Neural crest cell (in vitro differentiated cells): ENCODE measurements at places on chromosomes 4 and X. TPM values are rescaled to one million over a fixed set of nuclear protein-coding genes. Genes with fewer than 3 reads are reported as not detected.

The HSD17B13 gene
- total RNA-seq: not detected in 2 replicates

The KLKB1 gene
- total RNA-seq: 0.36 and 0.49 TPM in 2 replicates

DNA sequence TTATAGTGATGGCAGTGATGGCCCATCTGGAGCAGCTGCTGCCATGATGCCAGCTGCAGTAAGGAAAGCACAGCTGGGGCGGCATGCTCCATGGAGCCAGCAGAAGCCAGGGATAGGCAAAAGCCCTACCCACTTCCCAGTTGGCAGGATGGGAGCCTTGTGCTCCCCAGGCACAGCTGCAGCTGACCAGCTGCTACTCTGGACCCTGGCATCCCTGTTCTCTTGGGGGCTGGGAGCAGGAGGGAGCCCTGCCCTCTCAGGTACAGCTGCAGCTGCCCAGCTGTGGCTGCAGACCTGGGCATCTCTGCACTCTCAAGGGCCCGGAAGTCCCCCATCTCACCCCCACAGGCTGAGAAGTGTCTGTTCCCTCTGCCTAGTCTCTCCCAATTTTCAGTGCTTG is 531.9 kb downstream of the PCDH18 start:
- H3K27ac ChIP-seq: no peak overlapping the region
- H3K4me1 ChIP-seq: no peaks in the 10 kb centered on the region
- H3K27me3 ChIP-seq: no peaks in the 10 kb centered on the region
- DNase-seq: no peak

DNA sequence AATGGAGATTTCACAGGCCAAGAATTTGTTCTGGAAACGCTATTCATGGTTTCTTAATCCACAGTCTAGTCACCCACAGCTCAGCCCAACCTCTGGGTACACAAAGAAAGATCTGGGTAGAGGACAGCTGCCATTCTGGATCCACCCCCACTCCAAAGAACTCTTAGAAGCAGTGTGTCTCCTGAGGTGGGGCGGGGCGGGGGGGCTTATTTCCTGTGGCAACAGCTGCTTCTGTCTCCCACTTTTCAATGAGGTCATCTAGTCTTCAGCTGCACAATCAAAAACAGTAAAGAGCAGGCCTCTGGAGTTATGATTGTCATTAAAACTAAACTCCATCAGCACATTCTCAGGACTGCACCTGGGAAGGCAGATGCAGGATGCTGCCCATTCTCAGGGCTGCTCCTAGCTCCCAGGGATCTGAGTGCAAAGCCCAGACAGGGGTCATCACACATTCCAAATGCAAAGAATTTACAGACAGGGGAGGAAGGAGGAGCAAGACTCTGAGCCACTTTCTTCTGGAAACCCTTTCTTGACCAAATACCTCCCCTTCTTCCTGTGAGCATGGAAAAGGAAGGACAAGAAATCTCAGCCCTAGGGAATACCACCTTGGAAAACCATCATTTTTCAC is 207.3 kb downstream of the HS6ST2 start:
- no peak overlapping the region for H3K4me3 ChIP-seq
- H3K36me3 ChIP-seq: no peaks in the 10 kb centered on the region
- H3K27ac ChIP-seq: peak overlapping the region; percentile 53
- no peak for DNase-seq

DNA sequence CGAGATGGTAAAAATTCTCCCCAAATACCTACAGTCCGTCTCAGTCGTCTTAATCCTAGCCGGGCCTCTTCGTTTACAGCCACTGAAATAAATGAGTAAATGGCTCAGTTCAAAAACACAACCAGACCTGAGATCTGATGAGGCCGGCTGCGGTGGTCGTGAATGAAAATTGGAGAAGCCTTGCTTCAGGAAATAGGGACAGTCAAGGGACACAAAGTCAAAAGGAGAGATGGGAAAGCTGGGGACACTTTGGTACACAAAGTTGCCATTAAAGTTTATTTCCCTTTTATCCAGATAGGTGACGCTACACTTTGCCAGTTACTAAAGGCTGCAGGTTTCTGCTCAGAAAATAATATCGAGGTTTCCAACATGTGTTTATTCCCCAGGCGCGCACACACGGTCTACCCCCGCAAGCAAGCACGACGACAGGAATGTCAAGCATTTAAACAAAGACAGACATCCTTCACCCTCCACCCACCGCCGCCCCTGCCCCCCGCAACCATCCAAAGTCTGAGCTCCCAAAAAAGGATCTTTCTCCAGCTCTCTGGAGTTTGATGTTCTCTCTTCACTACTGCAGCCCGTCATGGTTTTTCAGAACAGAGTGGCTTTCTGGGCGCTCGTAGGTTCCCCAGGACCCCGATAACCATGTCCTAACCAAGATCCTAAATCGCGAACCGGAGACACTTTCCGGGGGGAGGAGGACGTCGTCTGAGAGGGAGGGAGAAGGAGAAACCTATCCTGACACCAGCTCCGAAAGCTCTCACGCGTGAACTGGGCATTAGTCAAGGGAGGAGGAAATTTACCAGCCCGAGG is 1.3 kb upstream of the PCDH7 start:
- peak overlapping the region; percentile 92 for H3K4me3 ChIP-seq
- H3K27me3 ChIP-seq: peaks cover 56% of the 10 kb centered on the region
- H3K27ac ChIP-seq: peak overlapping the region; percentile 72
- peaks cover 3% of the 10 kb centered on the region for H3K36me3 ChIP-seq
- H3K4me1 ChIP-seq: peaks cover 46% of the 10 kb centered on the region

- no peaks in the 10 kb centered on the region for H3K27me3 ChIP-seq
- no peaks in the 10 kb centered on the region for H3K4me1 ChIP-seq
Measured at GRCh38 chr4:86855572-86855971, 6.4 kb upstream of the SLC10A6 start.

DNA sequence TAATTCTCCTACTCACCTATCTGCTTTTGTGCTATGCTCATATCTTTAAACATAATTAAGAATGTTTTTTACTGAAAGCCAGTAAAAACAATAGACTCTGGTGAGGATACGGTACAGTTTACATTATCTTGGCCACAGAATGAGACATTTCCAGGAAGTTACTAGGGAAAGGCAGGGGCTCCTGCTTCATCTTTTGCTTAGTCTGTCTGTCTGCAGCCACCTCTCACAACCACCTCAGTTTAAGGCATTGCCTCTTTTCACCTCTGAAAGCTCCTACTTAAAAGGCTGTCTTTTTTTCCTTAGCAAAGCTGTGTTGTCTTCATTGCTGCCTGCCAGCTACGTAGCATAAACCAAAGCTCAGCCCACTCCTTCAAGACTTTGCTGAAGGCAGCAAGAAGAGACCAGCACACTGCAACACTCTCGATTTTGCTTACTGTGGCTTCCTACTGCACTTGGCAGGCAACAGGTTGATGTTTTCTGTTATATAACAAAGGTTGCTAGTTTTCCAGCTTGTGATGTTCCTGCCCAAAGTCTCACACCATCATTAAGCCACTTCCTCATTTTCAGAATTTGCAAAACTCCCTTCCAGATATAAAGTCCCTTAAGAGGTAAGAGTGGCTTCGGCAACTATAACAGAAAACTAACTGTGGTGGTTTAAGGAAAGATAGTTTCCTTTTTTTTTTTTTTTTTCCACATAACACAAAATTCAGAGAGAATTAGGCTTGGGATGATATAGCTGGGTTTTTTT is 432.9 kb downstream of the GRXCR1 start:
- no peak overlapping the region for H3K27ac ChIP-seq
- H3K36me3 ChIP-seq: no peaks in the 10 kb centered on the region
- no peak for DNase-seq
- peaks cover 2% of the 10 kb centered on the region for H3K27me3 ChIP-seq
- H3K4me1 ChIP-seq: no peaks in the 10 kb centered on the region

- no peak overlapping the region for H3K27ac ChIP-seq
- peaks cover 31% of the 10 kb centered on the region for H3K36me3 ChIP-seq
- no peaks in the 10 kb centered on the region for H3K27me3 ChIP-seq
- H3K4me3 ChIP-seq: no peak overlapping the region
Measured at GRCh38 chrX:106973433-106974149, 26.4 kb downstream of the MORC4 start.

GRCh38 chrX:73758250-73758649 is 195.3 kb downstream of the CHIC1 start:
- no peaks in the 10 kb centered on the region for H3K4me1 ChIP-seq
- H3K27me3 ChIP-seq: no peaks in the 10 kb centered on the region
- no peak overlapping the region for H3K27ac ChIP-seq
- H3K4me3 ChIP-seq: no peak overlapping the region
- no peaks in the 10 kb centered on the region for H3K36me3 ChIP-seq

DNA sequence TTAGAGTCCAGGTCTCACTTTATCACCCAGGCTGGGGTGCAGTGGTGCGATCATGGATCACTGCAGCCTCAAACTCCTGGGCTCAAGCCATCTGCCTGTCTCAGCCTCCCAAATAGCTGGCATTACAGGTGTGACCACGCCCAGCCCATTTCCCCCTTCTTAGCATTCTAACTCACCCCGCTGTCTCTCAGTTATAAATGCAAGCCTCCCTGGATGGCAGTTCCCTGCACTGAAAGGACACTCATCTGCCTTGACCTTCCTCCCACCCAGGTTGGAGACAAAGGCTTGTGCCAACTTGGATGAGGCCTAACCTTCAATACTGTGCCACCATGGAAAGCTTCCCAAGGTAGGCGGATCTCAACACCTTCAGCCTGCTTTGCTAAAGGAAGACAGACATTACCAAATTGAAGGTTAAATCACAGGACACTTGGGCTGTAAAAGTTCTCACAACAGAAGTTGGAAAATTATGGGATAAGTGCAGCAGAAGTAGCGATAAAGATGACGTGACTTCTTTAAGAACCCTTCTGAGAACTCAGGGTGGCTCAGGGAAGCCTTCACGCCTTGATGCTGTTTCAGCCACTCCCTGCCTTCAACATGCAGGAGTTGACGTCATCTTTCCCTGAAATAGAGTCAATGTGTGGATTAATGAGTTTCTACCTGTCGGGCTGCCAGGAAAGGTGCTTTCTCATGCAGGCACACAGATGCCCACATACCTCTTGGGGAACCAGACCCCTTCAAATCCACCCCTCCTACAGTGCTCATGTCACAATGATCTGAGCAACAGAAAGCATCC is 10.6 kb upstream of the GPM6B start:
- H3K36me3 ChIP-seq: peaks cover 29% of the 10 kb centered on the region
- H3K4me3 ChIP-seq: no peak overlapping the region
- no peaks in the 10 kb centered on the region for H3K27me3 ChIP-seq
- DNase-seq: no peak

DNA sequence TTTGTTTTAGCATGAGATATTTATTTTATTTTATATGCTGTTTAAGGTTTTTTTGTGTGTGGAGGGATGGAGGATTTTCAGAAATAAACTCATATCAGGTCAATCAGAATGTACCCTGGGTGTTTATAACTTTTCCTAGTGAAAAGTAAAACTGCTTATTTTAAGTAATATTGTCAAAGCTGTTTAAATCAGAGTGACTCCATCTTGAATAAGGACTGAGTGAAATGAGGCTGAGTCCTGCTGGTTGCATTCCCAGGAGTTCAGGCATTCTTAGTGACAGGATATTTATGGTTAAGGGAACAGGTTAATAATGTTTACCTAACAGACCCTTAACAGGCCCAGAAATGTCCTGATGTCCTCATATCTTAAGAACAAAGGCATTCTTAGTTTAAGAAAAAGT is 1160.9 kb upstream of the PCDH7 start:
- H3K4me3 ChIP-seq: no peak overlapping the region
- H3K27me3 ChIP-seq: no peaks in the 10 kb centered on the region
- H3K4me1 ChIP-seq: no peaks in the 10 kb centered on the region
- H3K27ac ChIP-seq: no peak overlapping the region
